ENCODE measurements at places on chromosomes 7 and 10.

DNA sequence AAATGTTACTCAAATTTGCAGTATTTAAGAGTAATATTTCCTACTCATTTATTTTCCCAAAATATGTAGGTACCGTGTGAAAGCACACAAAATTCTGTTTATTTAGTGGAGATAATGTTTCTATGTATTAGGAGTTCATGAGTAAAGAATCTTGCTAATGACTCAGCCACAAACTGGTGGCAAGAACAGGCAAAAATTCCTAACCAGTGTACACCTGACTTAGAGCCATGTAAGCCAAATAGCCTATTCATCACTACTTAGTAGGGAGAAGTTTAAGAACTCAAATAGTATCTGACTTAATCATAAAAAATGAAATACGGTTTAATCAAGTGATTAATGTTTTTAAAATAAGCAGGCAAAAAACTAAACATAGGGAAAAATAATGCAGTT, 169.0 kb downstream of the SRPK2 start:
- no peak for DNase-seq

- no peak for DNase-seq
Observed at GRCh38 chr10:132514821-132515520, 22.6 kb upstream of the INPP5A start.

DNA sequence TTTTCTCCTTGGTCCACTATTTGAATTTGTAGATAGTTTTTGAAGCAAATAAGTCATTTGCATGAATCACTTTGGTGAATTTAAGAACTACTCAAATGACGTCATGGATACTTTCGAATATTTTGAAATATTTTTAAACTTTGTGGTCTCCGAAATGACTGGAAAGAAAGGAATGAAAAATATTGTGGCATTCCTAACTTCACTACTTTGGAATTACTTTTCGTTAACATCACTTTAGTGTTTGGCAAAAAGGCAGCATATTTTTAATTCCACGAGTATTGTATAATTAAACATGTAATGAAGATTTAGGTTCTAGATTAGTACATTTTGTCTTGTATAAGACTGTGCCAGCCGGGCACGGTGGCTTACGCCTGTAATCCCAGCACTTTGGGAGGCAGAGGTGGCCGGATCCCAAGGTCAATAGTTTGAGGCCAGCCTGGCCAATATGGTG, 35.3 kb upstream of the ZRANB1 start:
- DNase-seq, result no peak

- DNase-seq, result no peak
Observed at GRCh38 chr10:1809139-1809741, 71.9 kb upstream of the ADARB2 start.

GRCh38 chr10:47241256-47241655, 58.7 kb upstream of the GDF10 start:
- no peak for DNase-seq

DNA sequence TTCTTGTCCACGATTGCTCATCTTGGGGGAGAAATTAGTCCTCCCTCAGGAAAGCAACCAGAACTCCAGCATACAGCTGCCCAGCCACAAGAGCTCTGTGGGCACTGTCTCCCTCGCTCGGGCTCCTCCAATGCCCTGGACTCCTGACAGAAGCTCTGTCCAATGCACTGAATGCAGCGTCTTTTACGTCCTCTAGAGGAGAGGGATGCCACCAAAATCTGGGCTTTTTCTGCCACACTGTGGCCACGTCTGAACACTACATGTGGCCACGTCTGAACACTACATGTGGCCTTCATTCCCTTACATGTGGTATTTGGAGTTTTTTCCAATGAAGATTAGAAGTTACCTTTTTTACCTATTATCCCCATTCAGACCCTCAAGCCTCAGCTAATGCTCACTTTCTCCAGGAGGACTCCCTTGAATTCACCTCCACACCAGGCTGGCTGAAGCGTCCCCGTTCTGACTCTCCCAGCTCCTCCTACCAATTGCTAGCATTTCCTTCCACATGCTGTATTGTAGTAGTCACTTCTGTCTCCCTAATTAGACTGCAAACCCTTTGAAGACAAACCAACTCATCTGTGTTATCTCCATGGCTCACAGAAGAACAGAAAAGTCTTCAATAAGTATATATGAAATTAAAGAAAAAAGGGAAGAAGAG, 134.3 kb upstream of the PDE1C start:
- DNase-seq, result peak; percentile 37

DNA sequence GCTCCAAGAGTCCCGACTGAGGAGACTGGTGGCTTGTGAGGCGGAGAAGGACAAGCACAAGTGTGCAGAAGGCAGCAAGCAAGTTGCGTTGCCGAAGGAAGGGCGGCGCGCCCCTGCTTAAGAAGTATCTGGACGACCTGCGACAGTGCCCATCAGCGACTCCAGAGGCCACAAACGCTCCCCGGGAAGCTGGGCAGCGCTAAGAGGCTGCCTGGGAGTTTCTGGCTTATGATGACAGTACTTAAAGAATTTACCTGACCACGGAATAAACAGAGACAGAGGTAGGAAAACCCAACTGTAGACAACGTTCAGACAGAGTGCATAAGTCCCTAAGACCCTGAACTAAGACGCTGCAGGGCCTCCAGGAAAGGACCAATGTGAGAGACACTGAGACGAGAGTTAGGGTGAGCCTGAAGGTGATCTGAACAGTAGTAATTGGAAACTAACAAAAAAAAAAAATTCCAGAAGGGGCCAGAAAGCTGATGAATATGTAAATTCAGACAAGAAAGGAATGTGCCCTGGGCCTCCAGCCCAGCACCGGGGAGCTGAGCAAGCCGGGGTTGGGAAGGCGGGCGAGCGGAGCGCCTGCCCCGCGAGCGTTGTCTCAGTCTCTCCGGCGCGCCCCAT, 1.0 kb downstream of the OSBPL3 start:
- no peak for DNase-seq

GRCh38 chr7:74343281-74344131, 54.3 kb downstream of the CLIP2 start:
- DNase-seq, result peak; percentile 89

- no peak for DNase-seq
Observed at GRCh38 chr7:130481898-130482297, 10.0 kb upstream of the MEST start.

- DNase-seq, result peak; percentile 27
Observed at GRCh38 chr7:154929006-154929726, 73.8 kb downstream of the PAXIP1 start.

- peak; percentile 74 for DNase-seq
Observed at GRCh38 chr7:93228302-93228701, 2.0 kb upstream of the HEPACAM2 start.

DNA sequence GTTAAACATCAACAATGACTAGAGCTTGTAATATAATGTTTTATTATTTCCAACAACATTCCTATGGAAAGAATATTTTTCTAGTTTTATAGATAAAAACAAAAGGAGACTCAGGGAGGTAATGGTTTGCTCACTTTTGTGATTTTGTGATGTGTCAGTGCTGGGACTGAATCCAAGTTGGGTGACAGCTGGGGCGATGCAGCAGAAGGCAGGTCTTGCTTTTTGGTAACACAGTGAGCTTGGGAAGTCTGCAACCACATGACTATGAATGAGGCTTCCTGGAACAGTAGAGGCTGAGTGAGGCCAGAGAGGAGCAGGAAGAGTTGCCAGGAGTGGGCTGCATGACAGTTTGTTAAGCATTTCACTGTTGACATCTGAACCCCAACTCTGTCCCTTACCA, 4.9 kb upstream of the YKT6 start:
- peak; percentile 7 for DNase-seq

GRCh38 chr7:112940314-112940732, 146.3 kb downstream of the GPR85 start:
- DNase-seq, result no peak

DNA sequence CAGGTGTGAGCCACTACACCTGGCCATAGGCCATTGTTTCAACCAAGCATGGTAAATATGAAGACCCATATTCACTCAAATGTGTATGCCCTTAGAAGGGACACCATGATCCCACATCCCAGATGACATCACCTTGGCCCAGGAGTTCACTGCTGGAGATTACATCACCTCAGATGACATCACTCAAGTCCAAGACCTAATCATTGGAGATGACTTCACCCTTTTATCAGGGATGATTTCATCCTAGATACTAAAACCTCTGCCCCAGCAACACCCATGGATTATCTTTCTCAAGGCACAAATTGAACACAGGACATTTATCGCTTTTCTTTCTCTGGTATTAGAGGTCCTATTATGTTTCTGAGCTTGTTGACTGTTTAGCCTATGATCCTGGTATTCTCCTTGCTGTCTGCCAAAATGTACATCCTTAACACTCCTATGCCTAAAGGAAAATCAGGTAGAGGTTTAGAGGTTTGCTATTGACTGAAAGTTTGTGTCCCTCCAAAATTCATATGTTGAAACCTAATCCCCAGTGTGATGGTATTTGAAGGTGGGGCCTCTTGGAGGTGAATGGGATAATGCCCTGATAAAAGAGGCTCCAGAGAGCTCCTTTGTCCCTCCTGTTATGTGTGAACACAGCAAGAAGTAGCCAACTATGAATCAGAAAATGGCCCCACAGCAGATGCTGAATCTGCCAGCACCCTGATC, 9.8 kb upstream of the CYP2C18 start:
- DNase-seq, result no peak

DNA sequence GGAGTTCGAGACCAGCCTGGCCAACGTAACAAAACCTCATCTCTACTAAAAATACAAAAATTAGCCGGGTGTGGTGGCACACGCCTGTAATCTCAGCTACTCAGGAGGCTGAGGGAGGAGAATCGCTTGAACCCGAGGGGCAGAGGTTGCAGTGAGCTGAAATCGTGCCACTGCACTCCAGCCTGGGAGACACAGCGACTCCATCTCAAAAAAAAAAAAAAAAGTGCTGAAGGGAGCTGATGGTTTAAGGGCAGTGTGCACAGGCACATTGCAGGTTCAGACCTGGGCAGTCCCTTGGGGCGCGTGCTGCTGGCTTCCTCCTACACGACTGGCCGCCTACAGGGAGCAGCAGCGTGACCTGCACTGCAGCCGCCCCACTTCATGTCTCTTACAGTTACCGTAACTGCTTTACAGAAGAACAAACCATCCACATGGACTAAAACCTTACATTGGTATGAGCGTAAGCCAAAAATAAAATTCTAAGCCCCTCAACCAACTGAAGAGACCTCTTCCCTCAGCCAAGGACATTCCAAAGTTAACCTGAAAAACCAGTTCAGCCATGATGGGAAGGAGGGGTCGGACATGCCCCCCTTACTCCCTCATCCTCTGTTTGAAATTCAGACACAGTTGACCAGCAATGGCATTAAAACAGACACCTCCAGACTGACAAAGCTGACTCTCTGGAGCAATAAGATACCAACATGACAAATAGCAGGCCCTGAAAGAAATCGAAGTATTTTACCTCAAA, 262.2 kb downstream of the ZMYND11 start:
- no peak for DNase-seq

DNA sequence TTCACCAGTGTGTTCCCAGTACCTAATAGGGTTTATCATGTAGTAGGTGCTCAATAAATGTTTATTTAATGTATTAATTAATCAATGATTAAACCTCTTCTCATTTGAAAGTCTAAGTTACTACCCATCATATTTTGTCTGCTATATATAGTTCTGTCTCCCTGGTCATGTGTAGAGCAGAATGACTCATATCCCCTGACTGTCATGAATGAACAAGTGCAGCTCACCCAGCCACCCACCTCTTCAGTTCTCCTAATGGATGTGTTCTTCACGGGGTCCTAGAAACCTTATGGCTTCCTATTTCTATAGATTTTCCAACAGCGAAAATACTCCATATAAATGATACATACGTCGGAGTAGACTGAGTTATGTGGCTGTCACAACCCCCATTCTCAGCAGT, 64.5 kb downstream of the HIF1AN start:
- peak; percentile 45 for DNase-seq

GRCh38 chr10:102347236-102347828, 48.2 kb upstream of the NFKB2 start:
- peak; percentile 3 for DNase-seq

DNA sequence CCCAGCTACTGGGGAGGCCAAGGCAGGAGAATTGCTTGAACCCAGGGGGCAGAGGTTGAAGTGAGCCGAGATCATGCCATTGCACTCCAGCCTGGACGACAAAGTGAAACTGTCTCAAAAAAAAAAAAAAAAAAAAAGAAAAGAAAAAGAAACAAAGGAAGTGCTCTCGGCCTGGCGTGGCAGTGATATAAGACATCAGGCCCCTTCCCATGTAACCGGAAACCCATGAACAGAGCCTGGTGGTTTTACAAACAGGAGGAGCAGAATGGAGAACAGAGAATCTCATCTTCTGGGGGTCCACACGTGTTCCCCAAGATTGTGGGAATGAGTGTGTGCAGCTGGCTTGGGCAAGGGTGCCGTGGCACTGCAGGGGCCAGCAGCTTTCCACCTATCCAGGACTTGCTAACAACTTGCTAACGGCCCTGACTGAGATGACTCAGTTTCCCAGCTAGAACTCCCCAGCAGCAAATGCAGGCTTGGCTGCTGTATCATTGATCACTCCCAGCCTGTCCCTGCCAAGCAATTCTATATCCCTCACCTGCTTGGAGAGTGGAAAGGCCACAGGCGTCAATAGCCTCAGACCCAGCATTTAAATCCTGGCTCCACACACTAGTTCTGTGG, 103.0 kb downstream of the COL26A1 start:
- DNase-seq, result no peak

DNA sequence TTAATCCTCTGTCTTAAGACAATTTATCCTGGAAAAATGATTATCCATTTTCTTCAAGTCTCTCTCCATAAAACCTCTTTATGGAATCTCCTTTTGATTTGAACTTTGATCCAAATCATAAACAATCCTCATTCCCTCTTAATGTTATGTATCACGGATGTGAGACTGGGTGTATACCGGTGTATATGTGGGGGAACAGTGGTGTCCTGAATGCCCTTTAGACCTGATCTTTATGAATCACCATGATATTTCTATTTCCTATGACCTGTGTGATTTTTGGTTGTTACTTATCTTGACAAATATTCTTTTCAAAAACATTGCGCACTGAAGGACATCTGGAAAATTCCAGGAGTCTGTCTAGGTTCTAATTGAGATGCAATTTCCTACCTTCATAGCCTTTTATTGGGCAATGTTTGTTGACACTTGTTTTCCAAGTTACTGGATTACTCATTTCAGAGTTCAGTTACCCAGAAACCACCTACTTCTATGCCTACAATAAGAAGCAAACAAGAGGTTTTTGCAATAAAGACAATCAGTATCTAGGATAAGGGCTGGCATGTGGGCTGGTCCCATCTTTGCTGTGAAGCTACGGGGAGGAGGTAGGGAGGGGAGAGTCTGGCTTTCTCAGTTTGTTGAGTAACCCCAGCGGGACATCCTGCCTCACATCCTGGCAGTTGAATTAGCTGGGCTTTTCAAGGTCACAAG, 190.4 kb downstream of the CTTNBP2 start:
- DNase-seq, result no peak
